Activated CD8-positive, alpha-beta memory T cell treated with anti-CD3 and anti-CD28 coated beads, Interleukin-2, amount 50 U/mL, for 4 hours (primary cell): ENCODE measurements at places on chromosomes 6 and 20.

- no peak for DNase-seq
These were observed 421.4 kb upstream of the RUNX2 start for GRCh38 chr6:44906761-44907160.

GRCh38 chr6:50128420-50129005, 78.8 kb upstream of the DEFB112 start:
- no peak for DNase-seq

- DNase-seq: no peak
These were observed 178.0 kb downstream of the DTNBP1 start for GRCh38 chr6:15484821-15485220.

DNA sequence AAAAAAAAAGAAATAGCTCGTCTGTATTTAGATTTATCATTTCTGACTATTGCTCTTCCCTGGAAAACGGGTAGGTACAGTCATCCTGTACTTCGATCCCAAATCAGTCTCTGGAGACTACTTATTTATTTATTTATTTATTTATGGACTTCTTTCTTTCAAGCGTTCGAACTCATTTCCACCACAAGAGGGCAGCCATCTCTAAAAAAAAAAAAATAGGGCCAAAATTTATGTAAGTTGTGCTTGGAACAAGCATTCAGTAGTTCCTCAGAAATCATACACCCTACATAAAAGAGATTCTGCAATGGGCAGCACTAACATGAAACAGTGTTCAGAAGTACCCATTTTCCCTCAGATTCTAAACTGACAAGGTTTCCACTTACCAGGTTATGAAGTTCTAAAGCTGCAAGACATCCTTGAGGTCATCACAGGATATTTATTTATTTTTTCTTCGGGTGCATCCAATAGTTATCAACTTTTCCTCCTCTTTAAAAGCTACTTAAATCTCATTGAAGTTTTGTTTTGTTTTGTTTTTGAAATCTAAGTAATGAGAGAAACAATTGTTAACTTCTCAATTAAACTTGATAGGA, 1.9 kb upstream of the BMP2 start:
- no peak for DNase-seq

DNA sequence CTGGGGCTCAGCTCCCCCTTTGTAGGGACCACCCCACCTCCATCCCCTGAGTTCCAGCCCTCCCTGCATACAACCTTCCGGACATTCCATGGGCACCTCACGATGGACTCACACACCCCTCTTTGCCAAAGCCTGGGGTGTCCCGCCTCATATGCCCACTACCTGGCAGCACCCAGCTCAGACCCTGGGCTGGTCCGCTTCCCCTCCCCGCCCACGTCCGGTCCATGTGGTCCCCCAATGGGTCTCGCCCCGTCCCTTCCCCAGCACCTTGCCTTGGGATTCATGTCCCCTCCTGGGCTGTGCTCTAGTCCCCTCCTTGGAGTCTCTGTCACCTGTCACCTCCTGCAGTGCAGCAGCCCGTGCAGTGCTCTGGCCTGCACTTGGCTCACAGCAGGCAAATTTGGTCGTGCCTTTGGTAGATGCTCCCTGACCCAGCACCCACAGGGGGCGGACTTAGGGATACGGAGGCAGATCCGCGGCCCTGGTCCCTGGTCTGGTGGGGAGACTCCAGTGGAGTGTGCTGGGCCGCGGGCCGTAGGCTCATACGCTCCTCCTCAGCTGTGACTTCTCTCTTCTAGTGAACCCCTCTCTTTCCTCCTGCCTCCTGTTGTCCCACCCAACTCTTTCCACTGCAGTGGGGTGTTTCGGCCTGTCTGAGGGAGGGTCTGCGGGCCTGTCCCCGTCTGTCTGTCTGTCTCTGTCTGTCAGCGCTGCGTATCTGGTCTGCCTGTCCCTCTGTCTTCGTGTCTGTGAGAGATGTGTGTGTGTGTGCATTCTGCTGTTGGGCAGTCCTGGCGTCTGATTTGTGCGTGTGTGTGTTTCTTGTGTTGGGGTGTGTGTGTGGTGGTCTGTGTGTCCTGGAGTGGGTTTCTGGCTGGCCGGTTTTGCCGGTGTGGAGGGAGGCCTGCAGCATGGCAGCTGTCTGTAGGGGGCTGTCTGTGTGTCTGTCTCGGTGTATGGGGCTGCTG, 69.5 kb downstream of the SRC start:
- no peak for DNase-seq

DNA sequence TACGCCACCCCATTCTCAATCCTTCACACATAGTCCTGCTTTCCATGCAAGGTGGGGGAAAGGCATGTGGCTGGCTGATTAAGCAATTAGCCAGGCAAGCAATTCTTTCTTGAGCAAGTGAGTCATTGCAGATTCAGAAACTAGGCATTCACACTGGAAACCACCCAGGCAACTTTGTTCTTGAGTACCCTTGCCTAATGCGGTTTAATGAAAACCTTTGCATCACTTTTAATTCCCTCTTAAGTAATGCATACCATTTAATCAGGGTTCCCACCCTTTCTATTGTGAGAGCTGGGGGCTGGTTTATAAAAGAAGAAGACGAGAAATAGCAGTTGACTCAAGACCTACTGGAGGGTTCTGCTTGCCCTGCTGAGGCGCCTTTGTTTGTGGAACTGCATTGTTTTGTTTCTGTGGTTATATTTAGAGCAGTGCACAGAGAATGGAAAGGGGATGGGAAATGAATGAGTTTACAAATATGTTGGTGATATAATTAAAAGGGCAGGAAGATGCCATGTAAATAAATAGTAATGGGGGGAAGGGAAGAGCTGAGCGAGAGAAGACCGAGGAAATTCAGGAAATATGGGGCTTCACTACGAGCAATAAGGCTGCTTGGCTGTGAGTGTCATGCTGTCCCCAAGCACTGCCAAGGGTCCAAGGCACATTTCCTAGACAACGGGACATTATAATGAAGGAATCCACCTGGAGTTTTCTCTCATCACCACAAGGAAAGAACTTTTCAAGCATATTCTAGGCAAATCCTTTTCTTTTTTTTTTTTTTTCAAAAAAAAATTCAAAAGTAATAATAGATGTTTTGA, 48.8 kb upstream of the TSHZ2 start:
- no peak for DNase-seq

GRCh38 chr6:43444582-43444981, 10.8 kb downstream of the DLK2 start:
- DNase-seq: no peak

- DNase-seq: no peak
These were observed 16.5 kb upstream of the WFDC2 start for GRCh38 chr20:45452772-45453691.

DNA sequence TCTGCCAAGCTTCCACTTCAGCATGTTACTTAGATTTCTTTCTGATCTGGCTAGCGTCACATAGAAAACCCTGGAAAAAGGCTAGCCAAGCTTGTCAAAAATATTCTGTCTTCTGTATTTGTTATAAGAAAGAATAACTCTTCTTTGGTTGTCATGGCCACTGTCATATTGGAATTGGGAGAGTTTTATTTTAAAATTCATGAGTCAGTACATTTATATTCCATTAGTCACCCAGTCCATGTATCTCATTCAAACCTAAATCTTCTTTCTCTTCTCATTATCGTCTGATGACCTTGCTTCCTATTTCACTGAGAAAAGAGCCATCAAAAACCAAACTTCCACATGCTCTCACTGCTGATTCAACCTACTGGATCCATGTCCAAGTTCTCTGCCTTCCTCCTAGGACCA, 65.7 kb downstream of the EPM2A start:
- no peak for DNase-seq

GRCh38 chr20:25470045-25470444, 62.6 kb downstream of the GINS1 start:
- no peak for DNase-seq

- peak; percentile 76 for DNase-seq
These were observed 929 bp downstream of the CDH22 start for GRCh38 chr20:46307139-46307998.

DNA sequence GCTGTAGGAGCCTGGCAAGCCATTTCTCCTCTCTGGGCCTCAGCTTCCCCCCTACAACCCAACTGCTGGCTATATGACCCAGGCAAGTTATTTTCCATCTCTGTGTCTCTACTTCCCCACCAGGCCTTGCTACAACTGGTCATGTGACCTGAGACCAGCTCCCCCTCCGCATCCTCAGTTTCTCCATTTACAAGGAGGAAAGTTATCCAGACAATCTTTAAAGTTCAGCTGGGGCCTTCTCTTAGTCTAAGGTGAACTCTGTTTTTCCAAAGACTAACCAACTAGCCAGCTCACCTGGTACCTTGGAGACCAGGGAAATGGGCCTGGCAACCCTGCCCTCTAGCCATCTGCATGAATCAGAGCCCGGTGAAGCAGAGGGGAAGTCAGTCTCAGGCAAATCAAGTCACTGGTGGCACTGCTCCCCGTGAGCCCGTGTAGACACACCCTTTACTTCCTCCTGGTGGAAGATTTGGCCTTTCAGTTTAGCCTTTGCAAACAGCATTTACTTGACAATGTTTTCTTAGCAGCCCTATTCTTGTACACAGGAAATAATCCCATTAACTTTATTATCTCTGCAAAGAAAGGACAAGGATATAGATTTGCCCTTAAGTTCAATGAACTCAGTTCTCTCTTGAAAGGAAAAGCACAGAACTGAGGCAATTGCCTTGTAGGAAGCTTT, 157.7 kb downstream of the VEGFA start:
- DNase-seq: no peak

- no peak for DNase-seq
These were observed 171.1 kb downstream of the MCHR2 start for GRCh38 chr6:99822741-99823512.

DNA sequence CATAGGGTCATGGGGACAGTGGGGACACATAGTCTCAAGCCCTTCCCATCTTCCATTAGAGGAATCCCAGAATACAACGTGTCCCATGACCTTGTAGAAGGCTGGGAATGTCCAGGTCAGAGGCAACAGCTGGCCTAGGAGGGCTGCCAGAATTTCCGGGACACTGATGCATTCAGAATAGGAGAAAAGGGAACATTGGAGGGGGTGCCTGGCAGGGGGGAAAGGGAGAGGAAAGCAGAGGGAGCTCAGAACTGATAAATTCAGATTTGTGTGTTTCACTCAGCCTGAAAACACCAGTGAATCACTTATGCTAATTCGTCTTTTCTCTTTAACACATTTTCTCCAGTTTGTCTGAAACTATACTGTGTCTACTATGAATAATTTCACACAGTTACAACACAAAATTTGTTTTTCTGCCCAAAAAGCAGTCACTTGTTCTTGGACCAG, 35.5 kb upstream of the BMP2 start:
- DNase-seq: no peak

GRCh38 chr6:163243692-163244589, 170.6 kb upstream of the QKI start:
- DNase-seq: no peak

GRCh38 chr6:105994591-105995390, 91.3 kb upstream of the PRDM1 start:
- peak; percentile 52 for DNase-seq

DNA sequence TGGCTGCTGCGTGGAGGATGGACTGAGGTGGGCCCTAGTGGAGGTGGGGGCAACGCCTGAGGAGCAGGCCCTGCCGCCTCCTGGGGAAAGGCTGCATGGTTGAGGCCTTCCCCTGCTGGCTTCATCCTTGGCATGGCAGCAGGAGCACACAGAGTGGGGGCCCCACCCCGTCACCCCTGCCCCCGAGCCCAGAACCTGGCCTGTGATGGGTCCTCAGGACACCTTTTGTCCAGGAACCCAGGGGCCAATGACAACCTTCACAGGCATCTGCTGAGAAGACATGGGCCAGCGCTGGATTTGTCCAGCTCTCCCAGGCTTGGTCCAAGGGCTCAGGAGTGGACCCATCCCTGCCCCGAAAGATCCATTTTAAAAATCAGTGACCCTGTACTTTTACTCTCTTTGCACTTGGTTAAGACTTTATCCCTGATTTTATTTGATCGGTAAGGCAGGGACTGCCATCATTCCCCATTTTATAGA, 575 bp upstream of the SLC17A9 start:
- DNase-seq: no peak

- DNase-seq: no peak
These were observed 49.7 kb upstream of the DDR1 start for GRCh38 chr6:30834646-30835045.

DNA sequence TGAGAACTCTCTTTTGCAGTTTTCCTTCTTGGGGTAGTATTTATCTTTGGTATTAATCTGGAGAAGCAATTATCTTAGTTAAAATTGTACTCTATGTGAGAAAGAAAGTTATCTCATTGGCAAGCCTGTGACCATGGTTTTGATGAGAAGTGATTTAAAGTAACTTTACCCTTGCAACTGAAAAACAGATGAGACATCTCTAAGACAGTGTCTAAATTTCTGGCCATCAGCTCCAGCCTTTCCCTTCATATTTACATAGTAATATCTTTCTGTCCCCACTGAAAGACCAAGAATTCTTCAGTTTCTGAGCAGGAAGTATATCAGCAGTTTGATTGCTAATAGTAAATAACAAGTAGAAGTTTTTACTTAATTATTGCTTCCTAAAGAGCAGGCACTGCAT, 386.1 kb upstream of the SYNCRIP start:
- no peak for DNase-seq

DNA sequence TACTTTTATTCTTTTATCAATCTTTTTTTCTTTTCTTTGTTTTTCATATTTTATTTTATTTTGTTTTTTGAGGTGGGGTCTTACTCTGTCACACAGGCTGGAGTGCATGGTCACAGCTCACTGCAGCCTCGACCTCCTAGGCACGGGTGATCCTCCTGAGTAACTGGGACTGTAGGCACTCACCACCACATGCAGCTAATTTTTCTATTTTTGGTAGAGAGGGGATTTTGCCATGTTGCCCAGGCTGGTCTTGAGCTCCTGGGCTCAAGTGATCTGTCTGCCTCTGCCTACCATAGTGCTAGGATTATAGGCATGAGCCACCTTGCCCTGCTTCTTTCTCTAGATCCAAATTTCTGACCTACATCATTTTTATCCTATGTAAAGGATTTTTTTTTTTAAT, 153.2 kb downstream of the CDKAL1 start:
- no peak for DNase-seq

- no peak for DNase-seq
These were observed 52.8 kb downstream of the FKBP5 start for GRCh38 chr6:35635601-35636597.

DNA sequence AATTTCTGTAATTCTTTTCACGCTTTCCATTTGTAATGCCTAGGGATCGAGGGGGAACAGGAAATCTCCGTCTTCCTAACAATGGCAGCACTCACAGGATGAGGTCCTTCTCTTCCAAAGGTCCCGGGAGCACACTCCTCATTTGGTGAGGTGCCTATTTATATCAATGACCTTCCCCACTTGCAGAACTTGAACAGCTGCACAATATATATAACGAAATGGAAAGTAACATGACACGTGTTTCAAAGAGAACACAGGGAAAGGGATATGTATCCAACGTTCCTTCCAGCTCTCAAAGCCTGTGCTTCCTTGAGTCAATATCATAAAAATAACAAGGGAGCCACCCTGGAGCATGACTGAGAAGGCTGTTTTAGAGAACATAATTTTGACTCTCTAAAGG, 78.6 kb upstream of the RBM24 start:
- no peak for DNase-seq

- no peak for DNase-seq
These were observed 27.0 kb upstream of the ADGRF5 start for GRCh38 chr6:46948699-46949098.

- peak; percentile 40 for DNase-seq
These were observed 2.3 kb upstream of the TUBB1 start for GRCh38 chr20:59016795-59017492.

DNA sequence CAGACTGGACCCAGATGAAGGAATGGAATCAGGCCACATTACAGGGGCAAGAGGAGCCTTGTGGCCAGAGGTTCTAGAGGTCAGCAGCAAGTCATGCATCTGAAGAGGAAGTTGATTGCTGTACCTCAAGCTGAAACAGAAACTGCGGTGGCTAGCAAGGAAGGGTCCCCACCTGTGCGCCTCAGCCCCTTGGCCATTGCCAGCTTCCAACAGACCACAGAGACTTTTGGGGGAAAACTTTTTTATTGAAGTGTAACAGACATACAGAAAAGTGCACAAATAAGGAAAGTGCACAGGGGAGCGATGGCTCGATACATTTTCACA, 26.8 kb upstream of the SLC9A8 start:
- no peak for DNase-seq
